Gastrocnemius medialis (tissue), 4 donors: ENCODE measurements at places on chromosomes 7 and 10. TPM values are rescaled to one million over a fixed set of nuclear protein-coding genes. Genes with fewer than 3 reads are reported as not detected.

- H3K4me3 ChIP-seq: no peak overlapping the region
- H3K27ac ChIP-seq: no peak overlapping the region
- no peaks in the 10 kb centered on the region for H3K36me3 ChIP-seq
- H3K27me3 ChIP-seq: peaks cover 84% of the 10 kb centered on the region
These were observed 1.2 kb upstream of the UNCX start for GRCh38 chr7:1231214-1232102.

DNA sequence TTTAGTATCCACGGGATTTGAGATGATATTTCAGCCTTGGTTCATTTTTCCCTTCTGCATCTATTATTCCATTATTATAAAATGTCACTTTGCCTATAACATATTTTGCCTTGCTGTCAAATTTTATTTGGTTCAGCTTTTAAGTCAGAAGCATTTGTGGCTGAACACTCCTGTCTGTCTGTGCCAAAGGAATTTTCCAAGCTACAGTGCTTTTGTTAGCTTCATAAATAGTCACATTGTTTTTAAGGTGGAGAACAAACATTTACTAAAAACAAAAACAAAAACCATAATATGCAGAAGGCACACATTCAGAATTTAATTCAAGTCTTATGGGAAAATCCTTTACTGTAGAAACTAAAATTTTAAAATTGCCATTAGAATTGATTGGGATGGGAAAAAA, 33.8 kb upstream of the ELMO1 start:
- no peaks in the 10 kb centered on the region for H3K4me1 ChIP-seq
- no peaks in the 10 kb centered on the region for H3K36me3 ChIP-seq
- no peak overlapping the region for H3K27ac ChIP-seq
- H3K27me3 ChIP-seq: no peaks in the 10 kb centered on the region
- H3K4me3 ChIP-seq: no peak overlapping the region

DNA sequence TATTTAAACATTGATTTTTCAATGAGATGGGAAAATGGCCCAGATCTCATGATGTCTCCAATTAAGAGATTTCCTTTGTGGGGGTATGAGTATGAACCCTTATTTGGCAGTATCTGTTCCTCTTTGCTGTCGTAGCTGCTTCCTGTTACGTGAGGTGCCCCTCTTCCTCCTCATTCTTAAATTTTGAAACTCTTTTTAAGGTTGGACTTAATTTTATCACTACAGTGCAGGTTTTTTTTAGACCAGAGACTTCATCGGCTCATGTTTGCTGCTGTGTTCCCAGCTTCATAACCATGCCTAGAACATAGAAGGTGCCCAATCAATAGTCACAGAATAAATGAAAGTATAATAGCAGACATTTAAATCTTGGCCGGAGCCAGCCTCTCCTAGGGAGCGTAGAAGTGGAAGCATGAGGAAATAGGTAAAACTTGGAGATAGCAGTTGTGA, 2.4 kb downstream of the MIOS start:
- H3K4me3 ChIP-seq: peak overlapping the region; percentile 80
- no peak for DNase-seq
- H3K4me1 ChIP-seq: peaks cover 37% of the 10 kb centered on the region
- no peaks in the 10 kb centered on the region for H3K36me3 ChIP-seq
- H3K27me3 ChIP-seq: no peaks in the 10 kb centered on the region

ACSM6 gene
- total RNA-seq: not detected

TCERG1L gene
- total RNA-seq: not detected

PLAU gene
- total RNA-seq: 0.83 TPM

TNRC18 gene
- 8.7 TPM for total RNA-seq
